ENCODE measurements at places on chromosomes 2 and 18.

GRCh38 chr2:9802576-9802993 lies 40.7 kb upstream of the TAF1B start:
- DNase-seq = no peak

GRCh38 chr2:210611466-210611865 lies 55.1 kb downstream of the CPS1 start:
- DNase-seq = no peak

- no peak for DNase-seq
Measured at GRCh38 chr18:79693561-79694205, 14.1 kb downstream of the CTDP1 start.

GRCh38 chr2:120939595-120940318 lies 204.1 kb downstream of the GLI2 start:
- no peak for DNase-seq

DNA sequence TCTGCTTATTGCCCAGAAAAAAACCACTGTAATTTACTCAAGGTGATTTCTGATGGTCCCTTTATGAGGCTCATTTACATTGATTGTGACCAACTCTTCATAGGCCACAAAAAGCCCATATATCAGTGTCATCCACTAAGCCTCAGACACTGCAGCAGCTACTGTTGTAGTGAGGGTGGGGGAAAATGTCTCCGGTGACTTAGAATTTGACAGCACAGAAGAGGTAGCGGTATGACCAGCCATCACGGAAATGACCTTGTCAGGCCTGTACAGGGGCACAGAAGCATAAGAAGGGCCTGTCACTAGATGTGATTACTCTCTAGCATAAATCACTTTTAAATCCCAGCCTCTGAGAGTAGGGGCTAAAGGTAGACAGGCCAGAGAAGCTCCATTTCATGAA lies 190.3 kb downstream of the PAX3 start:
- DNase-seq = no peak

- DNase-seq = no peak
Measured at GRCh38 chr2:23482188-23482587, 97.2 kb downstream of the KLHL29 start.

- DNase-seq = no peak
Measured at GRCh38 chr2:210028178-210028577, 25.7 kb downstream of the RPE start.

- no peak for DNase-seq
Measured at GRCh38 chr2:161391737-161392506, 24.2 kb upstream of the TBR1 start.

DNA sequence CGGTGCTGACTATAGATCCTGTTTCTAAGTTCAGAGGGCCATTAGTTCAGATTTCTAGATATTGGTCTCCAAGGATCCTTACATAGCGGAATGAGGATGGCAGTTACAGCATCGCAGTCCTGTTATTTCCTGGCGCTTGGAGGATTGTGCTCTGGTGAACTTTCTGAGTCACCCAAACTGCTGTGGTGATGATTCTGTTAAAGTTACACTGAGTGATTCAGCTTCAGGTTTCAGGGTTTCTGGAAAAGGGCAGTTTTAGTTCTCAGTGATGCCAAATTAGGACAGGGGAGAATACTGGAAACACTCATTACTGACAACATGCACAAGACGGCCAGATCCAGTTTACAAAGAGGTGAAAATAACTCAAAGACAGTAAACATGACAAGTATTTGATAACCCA lies 52.1 kb upstream of the ANKRD62 start:
- DNase-seq = no peak

- DNase-seq = no peak
Measured at GRCh38 chr2:191369034-191369433, 123.8 kb downstream of the MYO1B start.

DNA sequence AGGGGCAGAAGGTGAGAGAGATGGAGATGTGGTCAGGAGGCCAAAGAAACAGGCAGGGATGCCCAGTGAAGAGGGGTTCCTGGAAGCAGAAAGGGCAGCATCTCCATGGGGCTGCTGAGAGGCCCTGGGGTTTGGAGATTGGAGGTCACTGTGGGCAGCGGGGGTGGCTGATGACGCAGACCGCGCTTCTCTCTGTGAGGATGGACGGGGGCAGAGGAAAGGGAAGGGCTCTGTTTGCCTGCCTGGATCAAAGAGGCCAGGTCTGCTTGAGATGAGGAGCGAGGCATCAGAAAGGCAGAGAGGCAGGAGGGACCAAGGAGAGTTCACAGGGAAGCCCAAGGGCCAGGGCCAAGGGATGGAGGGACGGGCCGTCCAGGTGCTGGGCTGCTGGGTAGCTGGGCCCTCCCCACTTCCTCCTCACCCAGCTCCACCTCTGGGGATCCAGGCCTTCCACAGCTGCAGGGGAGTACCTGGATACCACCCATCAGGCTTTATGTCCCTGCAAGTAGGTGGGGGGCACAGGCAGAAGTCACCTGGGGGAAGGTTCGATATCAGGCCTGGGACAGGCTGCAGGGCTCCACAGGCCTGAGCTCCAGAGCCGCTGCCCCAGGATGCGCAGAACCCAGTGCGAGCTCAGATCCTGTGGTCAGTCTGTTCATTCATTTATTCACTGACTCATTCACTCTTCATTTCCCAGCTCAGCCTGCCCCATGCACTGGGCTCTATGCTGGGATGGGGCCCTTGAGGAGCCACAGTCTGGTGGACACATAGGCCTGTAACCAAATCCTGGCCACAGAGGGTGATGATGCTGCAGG lies 30.6 kb downstream of the ADRA2B start:
- no peak for DNase-seq

GRCh38 chr2:11967946-11968465 lies 221.6 kb downstream of the LPIN1 start:
- no peak for DNase-seq

DNA sequence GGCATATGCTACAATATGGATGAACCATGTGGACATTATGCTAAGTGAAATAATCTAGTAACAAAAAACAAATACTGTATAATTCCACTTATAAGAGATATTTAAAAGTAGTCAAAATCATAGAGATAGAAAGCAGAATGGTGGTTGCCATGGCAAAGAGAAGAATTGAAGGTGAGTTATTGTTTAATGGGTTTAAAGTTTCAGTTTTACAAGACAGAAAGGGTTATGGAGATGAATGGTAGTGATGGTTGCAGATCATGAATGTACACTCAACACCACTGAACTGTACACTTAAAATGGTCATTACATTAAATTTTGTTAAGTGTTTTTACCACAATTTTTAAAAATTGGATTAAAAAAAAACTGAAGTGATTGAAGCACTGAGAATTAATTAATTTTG lies 298.2 kb upstream of the ZC3H15 start:
- no peak for DNase-seq

GRCh38 chr2:68284896-68285295 lies 32.6 kb upstream of the PPP3R1 start:
- no peak for DNase-seq

- DNase-seq = no peak
Measured at GRCh38 chr18:22456547-22456946, 38.8 kb upstream of the CTAGE1 start.

- DNase-seq = no peak
Measured at GRCh38 chr2:109208071-109208950, 79.3 kb downstream of the SH3RF3 start.

DNA sequence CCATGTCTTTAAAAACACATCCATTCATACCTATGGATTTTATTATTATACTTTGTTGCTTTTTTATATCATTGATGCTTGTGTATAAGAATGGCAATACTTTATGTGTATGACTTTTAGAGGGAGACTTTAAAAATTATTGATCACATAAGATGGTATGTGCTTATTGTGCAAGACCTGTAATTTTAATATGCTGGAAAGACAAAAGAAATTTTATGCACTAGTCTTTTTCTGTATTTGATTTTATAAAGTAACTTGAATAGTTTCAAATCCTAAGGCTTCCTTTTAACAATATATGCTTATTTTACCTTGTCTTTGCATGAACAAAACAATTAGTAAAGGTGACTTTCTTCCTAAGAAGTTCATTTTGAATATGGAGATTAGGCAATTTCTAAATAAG lies 226.4 kb downstream of the PARD3B start:
- DNase-seq = no peak
